Activated CD4-positive, alpha-beta T cell treated with anti-CD3 and anti-CD28 coated beads, Interleukin-2, amount 10 ng/mL, durations not matched to agents 7 days and 5 days (primary cell): ENCODE measurements at places on chromosomes 2 and 18. TPM values are rescaled to one million over a fixed set of nuclear protein-coding genes. Genes with fewer than 3 reads are reported as not detected.

PKDCC gene
- total RNA-seq = not detected

SUPT7L gene
- total RNA-seq = 36.2 TPM

TWIST2 gene
- not detected for total RNA-seq

EN1 gene
- total RNA-seq = not detected

SGPP2 gene
- total RNA-seq = 0.55 TPM

RUFY4 gene
- total RNA-seq = 2.7 TPM

DCAF17 gene
- total RNA-seq = 19.0 TPM

LHCGR gene
- not detected for total RNA-seq

CMPK2 gene
- total RNA-seq = 94.3 TPM

DNA sequence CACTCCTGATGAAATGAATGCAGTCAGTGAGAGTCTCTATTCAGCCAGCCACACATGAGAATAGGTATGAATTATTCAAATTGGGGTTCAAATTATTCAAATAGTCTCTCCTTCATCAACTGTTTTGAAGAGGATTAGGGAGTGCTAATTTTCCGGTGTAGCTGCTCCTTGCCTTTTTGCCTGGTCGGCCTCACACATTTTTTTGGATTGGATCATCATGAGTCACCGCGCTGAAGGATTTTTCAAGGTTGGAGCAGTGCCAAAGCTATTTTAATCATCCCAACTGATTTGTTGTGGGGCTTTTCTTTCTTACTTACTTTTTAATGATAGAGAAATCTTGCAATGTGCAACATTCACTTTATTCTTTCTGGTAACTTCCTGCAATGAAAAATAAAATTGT, 2.4 kb upstream of the DTNA start:
- peaks cover 2% of the 10 kb centered on the region for H3K27me3 ChIP-seq
- H3K27ac ChIP-seq = no peak overlapping the region
- no peaks in the 10 kb centered on the region for H3K4me1 ChIP-seq
- no peak for DNase-seq
- H3K36me3 ChIP-seq = no peaks in the 10 kb centered on the region

GRCh38 chr18:3722649-3723433, 272.9 kb downstream of the TGIF1 start:
- H3K27me3 ChIP-seq = peaks cover 26% of the 10 kb centered on the region
- no peak overlapping the region for H3K27ac ChIP-seq
- no peaks in the 10 kb centered on the region for H3K36me3 ChIP-seq
- no peak for DNase-seq
- no peak overlapping the region for H3K4me3 ChIP-seq
- H3K4me1 ChIP-seq = no peaks in the 10 kb centered on the region

GRCh38 chr18:57439609-57439968, 4.4 kb downstream of the ONECUT2 start:
- H3K4me3 ChIP-seq = peak overlapping the region; percentile 16
- DNase-seq = no peak
- no peak overlapping the region for H3K27ac ChIP-seq

GRCh38 chr2:80300346-80300745, 4.2 kb downstream of the LRRTM1 start:
- no peak overlapping the region for H3K27ac ChIP-seq
- H3K4me1 ChIP-seq = no peaks in the 10 kb centered on the region
- no peaks in the 10 kb centered on the region for H3K36me3 ChIP-seq
- no peak overlapping the region for H3K4me3 ChIP-seq
- peaks cover 39% of the 10 kb centered on the region for H3K27me3 ChIP-seq

- no peak overlapping the region for H3K27ac ChIP-seq
- no peak overlapping the region for H3K4me3 ChIP-seq
- H3K4me1 ChIP-seq = no peaks in the 10 kb centered on the region
- peaks cover 61% of the 10 kb centered on the region for H3K36me3 ChIP-seq
Observed at GRCh38 chr2:127320586-127321275, 26.8 kb upstream of the ERCC3 start.

DNA sequence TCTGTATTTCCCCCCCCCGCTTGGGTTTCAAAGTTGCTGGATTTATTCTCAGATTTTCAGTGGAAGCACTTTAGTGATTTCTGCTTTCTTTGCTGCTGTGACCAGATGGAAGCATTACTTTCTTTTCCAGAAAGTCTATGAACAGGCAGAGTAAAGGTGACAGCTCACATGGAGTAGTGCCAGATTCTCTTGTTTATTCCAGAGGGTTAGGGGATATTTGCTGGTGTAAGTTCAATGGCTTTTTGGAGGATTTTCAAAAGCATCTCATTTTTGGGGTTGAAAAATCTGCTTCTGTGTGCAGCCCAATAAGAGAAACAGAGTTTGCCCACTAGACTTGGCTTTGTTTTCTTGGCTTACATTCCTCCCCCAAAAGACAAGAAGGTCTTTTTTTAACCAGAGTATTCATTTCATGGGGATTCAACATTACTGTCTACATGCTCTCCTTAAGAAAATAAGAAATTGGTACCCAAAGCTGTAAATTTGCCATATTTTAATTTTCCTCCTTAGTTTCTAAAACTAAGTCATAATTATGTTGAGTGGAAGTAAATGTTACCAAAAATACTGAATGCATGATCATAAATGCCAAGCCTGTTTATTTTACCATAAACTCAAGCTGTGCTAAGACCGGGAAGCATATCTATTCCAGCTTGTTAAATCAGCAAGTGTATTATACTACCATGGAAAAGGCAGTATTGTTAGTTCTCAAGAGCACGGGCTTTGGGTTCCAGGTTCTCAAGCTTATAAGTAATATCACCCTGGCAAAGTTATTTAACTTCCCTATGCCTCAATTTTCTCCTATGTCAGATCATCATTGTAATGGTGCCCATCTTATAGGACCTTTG, 557.2 kb downstream of the CPS1 start:
- no peak for DNase-seq
- H3K4me1 ChIP-seq = no peaks in the 10 kb centered on the region
- H3K27ac ChIP-seq = no peak overlapping the region
- no peaks in the 10 kb centered on the region for H3K36me3 ChIP-seq
- H3K4me3 ChIP-seq = no peak overlapping the region
- no peaks in the 10 kb centered on the region for H3K27me3 ChIP-seq

GRCh38 chr2:144941743-144942488, 422.0 kb upstream of the ZEB2 start:
- no peak overlapping the region for H3K4me3 ChIP-seq
- H3K36me3 ChIP-seq = no peaks in the 10 kb centered on the region
- H3K27ac ChIP-seq = no peak overlapping the region
- H3K27me3 ChIP-seq = no peaks in the 10 kb centered on the region

- H3K36me3 ChIP-seq = peaks cover 41% of the 10 kb centered on the region
- DNase-seq = no peak
- H3K4me3 ChIP-seq = no peak overlapping the region
- no peaks in the 10 kb centered on the region for H3K27me3 ChIP-seq
- H3K27ac ChIP-seq = peak overlapping the region; percentile 58
Observed at GRCh38 chr2:181916726-181917718, 25.5 kb downstream of the ITPRID2 start.

DNA sequence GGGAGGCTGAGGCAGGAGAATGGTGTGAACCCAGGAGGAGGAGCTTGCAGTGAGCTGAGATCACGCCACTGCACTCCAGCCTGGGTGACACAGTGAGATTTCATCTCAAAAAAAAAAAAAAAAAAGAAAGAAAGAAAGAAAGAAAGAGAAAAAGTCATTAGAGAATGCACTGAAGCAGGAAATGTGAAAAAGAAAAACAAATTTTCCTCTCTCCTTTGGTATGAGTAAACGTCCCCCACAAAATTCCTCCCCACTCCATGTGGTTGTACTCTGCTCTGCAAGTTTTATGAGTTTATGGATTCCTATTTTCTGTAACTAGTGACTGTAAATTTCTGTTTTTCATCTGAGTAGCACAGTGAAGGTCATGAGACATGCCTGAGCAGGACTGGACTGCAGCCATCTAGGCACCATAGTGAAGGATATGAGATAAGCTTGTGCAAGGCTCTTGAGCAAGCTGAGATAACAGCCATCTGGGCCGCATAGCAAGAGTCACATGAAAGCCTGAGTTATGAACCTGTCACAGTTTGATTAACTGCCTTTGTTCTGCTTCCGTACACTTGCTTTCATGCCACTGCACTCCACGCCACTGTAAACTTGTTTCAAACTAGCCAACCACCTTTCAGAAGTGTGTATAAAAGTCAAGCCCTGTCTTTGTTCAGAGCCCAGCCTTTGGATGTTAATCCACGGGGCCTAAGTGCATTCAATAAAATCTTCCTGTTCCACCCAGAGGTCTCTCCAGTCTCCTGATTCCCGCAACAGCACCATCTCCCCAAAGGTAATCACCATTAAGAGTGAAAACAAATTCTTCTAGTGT, 50.2 kb downstream of the SKA1 start:
- H3K4me3 ChIP-seq = no peak overlapping the region
- no peak for DNase-seq
- H3K4me1 ChIP-seq = no peaks in the 10 kb centered on the region
- peaks cover 24% of the 10 kb centered on the region for H3K27me3 ChIP-seq

- no peaks in the 10 kb centered on the region for H3K4me1 ChIP-seq
- no peaks in the 10 kb centered on the region for H3K36me3 ChIP-seq
- no peak for DNase-seq
- no peak overlapping the region for H3K4me3 ChIP-seq
- peaks cover 13% of the 10 kb centered on the region for H3K27me3 ChIP-seq
Observed at GRCh38 chr2:54403512-54404238, 52.5 kb upstream of the SPTBN1 start.

GRCh38 chr2:144358979-144359541, 160.9 kb downstream of the ZEB2 start:
- no peak overlapping the region for H3K27ac ChIP-seq
- DNase-seq = no peak
- H3K36me3 ChIP-seq = no peaks in the 10 kb centered on the region
- no peaks in the 10 kb centered on the region for H3K27me3 ChIP-seq
- H3K4me1 ChIP-seq = peaks cover 5% of the 10 kb centered on the region

DNA sequence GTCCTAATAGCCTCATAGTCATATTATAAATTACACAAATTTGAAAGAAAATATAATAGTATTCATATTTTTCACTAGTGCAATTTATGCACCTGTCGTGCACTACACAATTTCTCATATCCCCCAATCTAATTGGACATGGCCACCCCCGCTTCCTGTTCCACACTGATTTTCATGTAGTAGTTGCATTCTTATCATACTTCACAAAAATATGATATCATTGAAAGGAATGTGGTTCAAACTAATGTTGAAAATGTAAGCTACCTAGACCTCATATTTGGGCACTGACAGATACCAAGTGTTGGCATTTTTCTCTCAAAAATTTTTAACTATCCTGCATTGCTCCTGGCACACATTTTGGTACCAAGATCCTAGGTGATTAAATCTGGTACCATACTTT, 985.5 kb upstream of the POU3F3 start:
- no peaks in the 10 kb centered on the region for H3K4me1 ChIP-seq
- no peak overlapping the region for H3K27ac ChIP-seq
- H3K4me3 ChIP-seq = no peak overlapping the region

- H3K27me3 ChIP-seq = no peaks in the 10 kb centered on the region
- DNase-seq = no peak
- H3K36me3 ChIP-seq = peaks cover 3% of the 10 kb centered on the region
- H3K27ac ChIP-seq = no peak overlapping the region
- peaks cover 15% of the 10 kb centered on the region for H3K4me1 ChIP-seq
- H3K4me3 ChIP-seq = no peak overlapping the region
Observed at GRCh38 chr18:76361219-76361618, 133.8 kb downstream of the ZNF516 start.

DNA sequence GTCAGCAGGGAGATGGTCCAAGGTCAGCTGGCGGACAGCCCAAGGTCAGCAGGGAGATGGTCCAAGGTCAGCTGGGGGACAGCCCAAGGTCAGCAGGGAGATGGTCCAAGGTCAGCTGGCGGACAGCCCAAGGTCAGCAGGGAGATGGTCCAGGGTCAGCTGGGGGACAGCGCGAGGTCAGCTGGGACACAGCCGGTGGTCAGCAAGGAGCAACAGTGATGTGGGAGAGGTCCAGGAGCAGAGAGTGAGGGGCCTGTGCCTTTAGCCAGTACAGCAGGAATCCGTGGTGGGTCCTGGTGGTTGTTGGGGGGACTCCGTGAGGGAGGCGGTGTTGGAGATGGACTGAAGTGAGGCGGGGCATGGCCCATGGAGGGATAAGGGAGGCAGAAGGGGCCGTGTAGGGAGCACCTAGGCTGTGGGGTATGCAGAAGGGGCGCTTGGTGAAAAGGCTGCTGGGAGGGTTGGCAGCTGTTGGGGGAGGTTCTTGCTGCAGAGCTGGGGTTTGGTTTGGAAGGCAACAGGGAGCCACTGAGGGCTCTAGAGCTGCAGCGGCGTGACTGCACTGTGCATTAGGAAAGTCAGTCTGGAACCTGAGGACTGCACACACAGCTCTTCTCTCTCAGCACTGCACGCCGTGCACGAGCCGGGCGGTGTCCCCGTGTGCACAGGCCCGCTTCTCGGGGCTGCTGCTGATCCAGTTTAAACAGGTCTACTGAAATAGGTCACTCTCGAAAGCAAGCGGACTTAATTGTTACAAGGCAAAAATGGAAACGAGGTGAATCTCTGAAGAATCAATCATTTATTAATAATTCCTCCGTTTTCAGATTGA, 76.2 kb upstream of the HDAC4 start:
- DNase-seq = no peak
- no peaks in the 10 kb centered on the region for H3K27me3 ChIP-seq
- no peak overlapping the region for H3K4me3 ChIP-seq
- no peak overlapping the region for H3K27ac ChIP-seq
- no peaks in the 10 kb centered on the region for H3K4me1 ChIP-seq
- H3K36me3 ChIP-seq = no peaks in the 10 kb centered on the region

GRCh38 chr2:38959466-38959865, 69.8 kb downstream of the ARHGEF33 start:
- H3K27me3 ChIP-seq = peaks cover 34% of the 10 kb centered on the region
- H3K36me3 ChIP-seq = no peaks in the 10 kb centered on the region
- peak overlapping the region; percentile 60 for H3K4me3 ChIP-seq
- H3K4me1 ChIP-seq = peaks cover 2% of the 10 kb centered on the region
- no peak for DNase-seq

- H3K27me3 ChIP-seq = no peaks in the 10 kb centered on the region
- H3K4me1 ChIP-seq = no peaks in the 10 kb centered on the region
- no peaks in the 10 kb centered on the region for H3K36me3 ChIP-seq
Observed at GRCh38 chr18:41410006-41410405, 545.0 kb upstream of the PIK3C3 start.

DNA sequence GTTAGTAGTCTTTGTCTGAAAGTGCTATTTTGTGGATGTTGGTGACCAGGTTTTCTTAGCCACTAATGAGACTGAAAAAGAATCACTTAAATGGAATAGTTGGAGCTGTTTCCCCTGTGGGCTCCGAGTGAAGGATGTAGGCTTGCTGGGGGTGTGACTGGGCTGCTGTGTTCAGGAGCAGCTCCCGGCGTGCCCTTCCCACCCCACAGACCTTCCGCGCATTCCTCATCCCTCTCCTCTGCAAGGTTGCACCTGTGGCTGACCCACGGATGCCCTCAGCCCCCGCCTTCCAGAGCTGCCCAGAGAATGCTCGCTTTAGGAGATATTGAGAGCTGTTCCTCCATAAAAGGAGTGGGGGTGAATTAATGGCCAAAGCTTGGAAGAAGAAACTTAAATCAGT, 174.3 kb downstream of the LDLRAD4 start:
- peaks cover 2% of the 10 kb centered on the region for H3K36me3 ChIP-seq
- no peaks in the 10 kb centered on the region for H3K4me1 ChIP-seq
- H3K27me3 ChIP-seq = no peaks in the 10 kb centered on the region

GRCh38 chr18:57906852-57907251, 103.7 kb upstream of the ATP8B1 start:
- H3K4me1 ChIP-seq = no peaks in the 10 kb centered on the region
- no peak overlapping the region for H3K27ac ChIP-seq
- H3K4me3 ChIP-seq = no peak overlapping the region
- peaks cover 5% of the 10 kb centered on the region for H3K27me3 ChIP-seq

GRCh38 chr2:37892436-37893114, 32.5 kb upstream of the RMDN2 start:
- DNase-seq = peak; percentile 24
- H3K4me1 ChIP-seq = peaks cover 32% of the 10 kb centered on the region
- no peaks in the 10 kb centered on the region for H3K36me3 ChIP-seq

- peaks cover 67% of the 10 kb centered on the region for H3K4me1 ChIP-seq
- peak overlapping the region; percentile 3 for H3K27ac ChIP-seq
- no peak overlapping the region for H3K4me3 ChIP-seq
- H3K27me3 ChIP-seq = no peaks in the 10 kb centered on the region
Observed at GRCh38 chr2:234302664-234302991, 194.3 kb downstream of the ARL4C start.
